ENCODE measurements at places on chromosomes 2 and 18. TPM values are rescaled to one million over a fixed set of nuclear protein-coding genes. Genes with fewer than 3 reads are reported as not detected.

DNA sequence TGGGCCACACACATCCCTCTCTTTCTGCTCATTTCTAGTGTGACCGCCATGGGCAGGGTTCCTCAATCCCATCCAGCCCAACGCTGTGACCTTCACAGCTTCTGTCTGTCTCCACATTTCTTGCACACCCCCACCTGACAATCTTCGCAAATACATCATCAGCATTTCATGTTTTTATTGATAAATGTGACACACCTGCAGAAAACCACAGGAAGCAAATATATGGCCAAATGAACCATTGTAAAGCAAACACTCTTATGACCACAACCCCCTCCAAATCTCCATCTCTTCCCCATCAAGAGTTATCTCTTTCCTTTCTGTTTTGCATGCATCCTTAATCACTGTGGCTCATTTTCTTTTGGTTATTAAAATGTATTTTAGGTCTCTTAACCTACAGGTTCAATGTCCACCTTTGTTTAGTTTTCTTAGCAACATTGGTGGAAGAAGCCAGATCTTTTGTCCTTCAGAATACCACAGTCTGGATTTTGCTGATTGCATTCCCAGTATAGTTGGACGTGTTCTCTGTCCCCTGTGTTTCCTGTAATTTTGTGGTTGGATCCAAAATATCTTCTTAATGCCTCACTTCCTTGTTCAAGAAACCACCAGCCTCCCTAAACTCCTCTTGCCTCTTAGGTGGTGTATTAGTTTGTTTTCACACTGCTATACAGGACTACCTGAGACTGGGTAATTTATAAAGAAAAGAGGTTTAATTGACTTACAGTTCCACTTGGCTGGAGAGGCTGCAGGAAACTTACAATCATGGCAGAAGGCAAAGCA lies 9.8 kb upstream of the NCK2 start:
- no peaks in the 10 kb centered on the region for H3K27me3 ChIP-seq
- no peak overlapping the region for H3K4me3 ChIP-seq
- DNase-seq, result no peak
- peaks cover 41% of the 10 kb centered on the region for H3K4me1 ChIP-seq

DNA sequence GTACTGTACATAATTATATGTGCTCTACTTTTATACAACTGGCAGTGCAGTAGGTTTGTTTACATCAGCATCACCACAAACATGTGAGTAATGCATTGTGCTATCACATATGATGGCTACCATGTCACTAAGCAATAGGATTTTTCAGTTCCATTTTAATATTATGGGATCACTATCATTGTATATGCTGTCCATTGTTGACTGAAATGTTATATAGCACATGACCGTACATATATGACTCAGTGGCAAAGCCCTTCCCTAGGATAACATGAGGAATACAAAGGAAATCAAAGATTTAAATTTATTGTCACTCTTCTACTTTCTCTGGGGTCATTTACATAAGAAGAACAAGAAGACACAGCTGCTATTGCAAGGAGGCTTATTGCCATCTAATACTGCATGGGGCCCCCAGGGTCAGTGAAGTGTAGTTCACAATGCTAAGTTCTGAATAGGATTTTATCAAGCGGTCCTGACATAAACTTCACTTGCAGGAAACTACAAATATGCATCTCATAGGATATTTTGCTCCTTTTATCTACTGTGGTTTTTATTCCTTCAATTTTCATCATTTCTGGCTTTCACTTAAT lies 21.8 kb downstream of the PDE1A start:
- H3K4me3 ChIP-seq, result no peak overlapping the region
- H3K4me1 ChIP-seq, result no peaks in the 10 kb centered on the region
- no peaks in the 10 kb centered on the region for H3K36me3 ChIP-seq
- no peaks in the 10 kb centered on the region for H3K27me3 ChIP-seq
- DNase-seq, result no peak

REG3G gene
- total RNA-seq, result not detected

GRCh38 chr18:63245600-63245999 lies 74.0 kb downstream of the BCL2 start:
- H3K36me3 ChIP-seq, result peaks cover 48% of the 10 kb centered on the region
- no peak overlapping the region for H3K4me3 ChIP-seq
- H3K4me1 ChIP-seq, result peaks cover 50% of the 10 kb centered on the region
- H3K27me3 ChIP-seq, result no peaks in the 10 kb centered on the region

ARHGAP28 gene
- not detected for total RNA-seq

DNA sequence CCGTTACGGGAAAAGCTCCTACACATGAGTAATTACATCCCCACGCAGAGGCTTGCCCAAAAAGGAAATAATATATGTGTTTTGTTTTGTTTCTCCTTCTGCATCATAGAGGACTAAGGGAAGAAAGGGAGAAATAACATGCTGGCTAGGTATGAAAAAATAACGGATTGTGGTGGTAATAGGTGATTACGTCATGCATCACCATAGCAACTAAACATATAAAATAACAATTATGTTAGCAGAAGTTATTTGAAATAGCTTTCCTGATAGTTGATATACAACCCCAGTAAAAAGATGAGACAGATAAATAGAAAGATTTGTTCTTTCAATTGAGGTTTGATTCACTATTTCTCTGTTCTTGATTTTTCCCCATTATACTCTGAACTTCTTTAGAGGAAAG lies 518.0 kb downstream of the ZNF516 start:
- no peak overlapping the region for H3K4me3 ChIP-seq
- no peak overlapping the region for H3K27ac ChIP-seq
- no peak for DNase-seq
- no peaks in the 10 kb centered on the region for H3K4me1 ChIP-seq
- no peaks in the 10 kb centered on the region for H3K36me3 ChIP-seq
- peaks cover 9% of the 10 kb centered on the region for H3K27me3 ChIP-seq

CAVIN2 gene
- total RNA-seq, result not detected

- peaks cover 2% of the 10 kb centered on the region for H3K4me1 ChIP-seq
- H3K27me3 ChIP-seq, result no peaks in the 10 kb centered on the region
- no peaks in the 10 kb centered on the region for H3K36me3 ChIP-seq
- DNase-seq, result no peak
- H3K27ac ChIP-seq, result no peak overlapping the region
These were observed 90.8 kb downstream of the DSEL start for GRCh38 chr18:67425672-67426071.

GRCh38 chr2:221205103-221205673 lies 366.9 kb downstream of the EPHA4 start:
- DNase-seq, result no peak
- H3K4me1 ChIP-seq, result no peaks in the 10 kb centered on the region
- no peaks in the 10 kb centered on the region for H3K36me3 ChIP-seq
- no peak overlapping the region for H3K27ac ChIP-seq
- H3K4me3 ChIP-seq, result no peak overlapping the region

GRCh38 chr18:42604820-42605219 lies 510.7 kb downstream of the RIT2 start:
- no peak overlapping the region for H3K4me3 ChIP-seq
- no peaks in the 10 kb centered on the region for H3K36me3 ChIP-seq

GRCh38 chr18:8153887-8154583 lies 455.2 kb upstream of the RAB12 start:
- no peak overlapping the region for H3K27ac ChIP-seq
- no peaks in the 10 kb centered on the region for H3K4me1 ChIP-seq
- no peak for DNase-seq
- no peaks in the 10 kb centered on the region for H3K27me3 ChIP-seq

NEB gene
- 0.22 TPM for total RNA-seq

Data from activated naive CD4-positive, alpha-beta T cell treated with anti-CD3 and anti-CD28 coated beads for 36 hours (primary cell).